Transverse colon (tissue), 4 donors: ENCODE measurements at places on chromosomes 13 and 19. TPM values are rescaled to one million over a fixed set of nuclear protein-coding genes. Genes with fewer than 3 reads are reported as not detected.

HOMER3 gene
- total RNA-seq: 13.5 TPM

RAP2A gene
- total RNA-seq: 18.4 TPM

ZNF761 gene
- total RNA-seq: 3.0 TPM

LENG9 gene
- 10.3 TPM for total RNA-seq

DUS3L gene
- 34.3 TPM for total RNA-seq

- DNase-seq: peak; percentile 100
Observed at GRCh38 chr19:44845612-44846454, at the start of gene NECTIN2. NECTIN2 (plus strand) TSS chr19:44846297; CDS start chr19:44846526, 229 bp downstream.

DNA sequence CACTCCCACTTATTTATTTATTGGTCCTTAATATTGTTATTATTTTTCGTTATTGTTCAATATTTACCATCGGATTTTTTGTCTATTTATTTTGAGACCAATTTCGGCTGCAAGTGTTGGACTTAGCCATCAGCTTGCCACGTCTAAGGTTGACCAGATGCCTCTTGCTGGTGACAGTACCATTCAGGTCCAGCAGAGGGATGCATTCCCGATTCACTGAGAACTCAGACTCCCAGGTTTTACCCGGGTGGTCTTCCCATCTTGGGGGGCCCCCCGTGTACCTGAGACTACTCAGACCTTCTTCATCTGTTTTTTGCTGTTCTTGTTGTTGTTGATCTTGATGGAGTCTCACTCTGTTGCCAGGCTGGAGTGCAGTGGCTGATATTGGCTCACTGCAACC lies 1435.2 kb downstream of the UQCRFS1 start:
- no peak for DNase-seq

DNA sequence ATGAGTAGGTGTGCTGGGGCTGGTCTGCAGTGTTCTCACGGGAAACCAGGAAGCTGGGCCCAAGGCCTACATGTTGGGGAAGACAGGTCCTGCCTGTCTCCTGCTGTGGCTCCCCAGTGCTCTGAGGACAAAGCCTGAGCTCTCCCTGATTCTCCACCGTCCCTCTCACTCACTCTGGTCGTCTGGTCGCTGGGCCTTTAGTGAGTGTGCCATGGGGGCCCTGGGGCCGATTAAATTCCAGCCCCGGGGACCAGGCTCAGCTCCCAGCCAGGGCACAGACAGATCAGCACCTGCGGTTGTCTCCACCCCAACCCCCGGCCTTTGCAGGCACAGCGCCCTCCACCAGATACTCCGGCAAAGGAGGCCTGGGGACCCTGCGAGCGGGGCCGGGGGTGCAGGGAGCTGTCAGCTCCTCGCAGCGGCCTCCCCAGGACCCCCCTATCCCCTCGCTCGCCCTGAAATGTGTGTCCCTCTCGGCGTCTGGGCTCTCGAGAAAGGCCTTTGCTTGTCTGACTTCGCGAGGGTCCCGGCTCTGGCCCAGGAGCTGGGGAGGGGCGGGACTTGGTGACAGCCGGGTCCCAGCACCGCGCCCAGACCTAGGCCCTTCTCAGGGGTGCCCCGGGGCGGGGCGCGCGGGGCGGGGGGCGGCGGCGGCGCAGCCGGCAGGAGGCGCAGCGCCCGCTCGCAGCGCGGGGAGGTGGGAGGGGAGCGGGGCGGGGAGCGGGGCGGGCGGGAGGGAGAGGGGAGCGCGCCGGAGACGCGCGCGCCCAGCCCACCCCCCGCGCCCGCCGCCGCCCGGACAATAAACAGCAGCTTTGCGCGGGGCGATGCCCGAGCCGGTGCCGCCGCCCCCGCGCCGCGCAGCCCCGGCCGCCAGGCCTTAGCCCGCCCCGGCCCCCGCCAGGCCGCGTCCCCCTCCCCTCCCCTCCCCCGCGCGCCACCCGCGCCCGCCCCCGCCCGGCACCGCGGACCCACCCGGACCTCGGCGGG lies at the start of gene PALM:
TSS of gene PALM (plus strand) at position 782 of the 990 bp plus-strand sequence. CDS start 212 bp downstream, outside the sequence.
- no peak for DNase-seq

GRCh38 chr13:27374650-27375049 lies 49.8 kb upstream of the GTF3A start:
- peak; percentile 77 for DNase-seq

DNA sequence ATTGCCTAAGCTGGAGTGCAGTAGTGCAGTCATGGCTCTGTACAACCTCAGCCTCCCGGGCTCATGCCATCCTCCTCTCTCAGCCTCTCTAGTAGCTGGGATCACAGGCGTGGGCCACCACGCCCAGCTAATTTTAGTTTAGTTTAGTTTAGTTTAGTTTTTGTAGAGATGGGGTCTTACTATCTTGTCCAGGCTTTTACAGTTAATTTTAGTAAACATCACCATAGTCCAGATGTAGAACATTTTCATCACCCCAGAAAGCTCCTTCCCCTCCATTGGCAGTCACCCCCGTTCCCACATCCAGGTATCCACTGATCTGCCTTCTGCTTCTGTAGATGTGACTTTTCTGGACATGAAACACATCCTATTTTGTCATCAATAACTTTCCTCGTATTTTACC lies 41.1 kb downstream of the DNM2 start:
- no peak for DNase-seq

GRCh38 chr13:99150575-99151361 lies 49.9 kb upstream of the UBAC2 start:
- DNase-seq: no peak

GRCh38 chr19:57016491-57016890 lies 103.3 kb upstream of the USP29 start:
- no peak for DNase-seq

DNA sequence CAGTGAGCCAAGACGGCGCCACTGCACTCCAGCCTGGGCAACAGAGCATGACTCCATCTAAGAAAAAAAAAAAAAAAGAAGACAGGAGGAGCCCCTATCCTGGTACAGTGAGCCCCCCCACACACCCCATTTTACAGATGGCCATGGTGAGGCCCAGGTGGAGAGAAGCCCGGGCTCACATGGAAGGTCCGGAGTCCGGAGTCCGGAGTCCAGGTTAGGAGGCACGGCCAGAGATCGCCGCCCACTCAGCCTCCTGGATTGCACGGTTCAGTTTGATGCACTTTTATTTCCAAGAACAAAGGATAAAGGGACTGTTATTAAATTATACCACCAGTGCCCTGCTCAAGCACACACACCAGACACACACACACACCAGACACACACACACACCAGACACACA lies 11.3 kb upstream of the BTBD2 start:
- DNase-seq: peak; percentile 40
